Frontal cortex (tissue), 4 donors: ENCODE measurements at places on chromosomes 5 and 9. TPM values are rescaled to one million over a fixed set of nuclear protein-coding genes. Genes with fewer than 3 reads are reported as not detected.

Gene DMRT3
- total RNA-seq: not detected

DNA sequence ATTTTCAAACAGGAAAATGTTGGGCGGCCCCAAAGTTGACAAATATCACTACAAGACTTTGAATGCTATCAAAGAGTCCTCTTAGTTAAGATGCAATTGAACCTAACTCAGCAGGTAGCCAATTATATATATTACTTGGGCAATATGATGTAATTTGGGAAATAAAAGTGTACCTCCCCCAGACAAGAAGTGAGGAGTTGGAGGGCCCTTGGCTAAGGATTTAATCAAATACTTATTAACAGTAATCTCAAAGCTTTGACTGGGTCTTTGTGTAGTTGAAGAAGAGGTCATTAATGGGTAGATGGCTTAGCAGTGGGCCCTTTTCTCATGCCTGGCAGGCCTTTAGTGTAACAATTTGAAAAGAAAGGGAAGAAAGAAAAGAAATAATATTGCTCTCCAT, 599.0 kb downstream of the CSNK1G3 start:
- DNase-seq: no peak

GRCh38 chr5:145189746-145190145, 645.4 kb downstream of the PRELID2 start:
- DNase-seq: no peak

DNA sequence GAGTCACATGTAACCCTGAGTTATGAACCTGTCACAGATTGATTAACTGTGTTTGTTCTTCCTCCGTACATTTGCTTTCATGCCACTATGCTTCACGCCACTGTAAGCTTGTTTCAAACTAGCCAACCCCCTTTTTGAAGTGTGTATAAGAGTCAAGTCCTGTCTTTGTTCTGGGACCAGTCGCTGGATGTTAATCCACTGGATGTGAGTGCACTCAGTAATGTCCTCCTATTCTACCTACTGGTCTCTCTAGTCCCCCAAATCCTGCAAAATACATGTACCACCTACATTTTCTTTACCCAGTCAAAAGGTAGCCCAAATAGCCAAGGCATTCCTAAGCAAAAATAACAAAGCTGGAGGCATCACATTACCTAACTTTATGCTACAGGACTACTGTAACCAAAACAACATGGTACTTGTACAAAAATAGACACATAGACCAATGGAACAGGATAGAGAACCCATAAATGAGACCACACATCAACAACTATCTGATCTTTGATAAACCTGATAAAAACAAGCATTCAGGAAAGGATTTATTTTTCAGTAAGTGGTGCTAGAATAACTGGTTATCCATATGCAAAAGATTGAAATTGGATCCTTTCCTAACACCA, 1139.1 kb upstream of the SEMA6A start:
- no peak for DNase-seq

Gene FANCC
- total RNA-seq: 12.2 TPM

GRCh38 chr5:126044111-126044668, 379.0 kb upstream of the GRAMD2B start:
- DNase-seq: no peak
